Fibroblast of lung (primary cell): ENCODE measurements at places on chromosomes 13 and 19.

DNA sequence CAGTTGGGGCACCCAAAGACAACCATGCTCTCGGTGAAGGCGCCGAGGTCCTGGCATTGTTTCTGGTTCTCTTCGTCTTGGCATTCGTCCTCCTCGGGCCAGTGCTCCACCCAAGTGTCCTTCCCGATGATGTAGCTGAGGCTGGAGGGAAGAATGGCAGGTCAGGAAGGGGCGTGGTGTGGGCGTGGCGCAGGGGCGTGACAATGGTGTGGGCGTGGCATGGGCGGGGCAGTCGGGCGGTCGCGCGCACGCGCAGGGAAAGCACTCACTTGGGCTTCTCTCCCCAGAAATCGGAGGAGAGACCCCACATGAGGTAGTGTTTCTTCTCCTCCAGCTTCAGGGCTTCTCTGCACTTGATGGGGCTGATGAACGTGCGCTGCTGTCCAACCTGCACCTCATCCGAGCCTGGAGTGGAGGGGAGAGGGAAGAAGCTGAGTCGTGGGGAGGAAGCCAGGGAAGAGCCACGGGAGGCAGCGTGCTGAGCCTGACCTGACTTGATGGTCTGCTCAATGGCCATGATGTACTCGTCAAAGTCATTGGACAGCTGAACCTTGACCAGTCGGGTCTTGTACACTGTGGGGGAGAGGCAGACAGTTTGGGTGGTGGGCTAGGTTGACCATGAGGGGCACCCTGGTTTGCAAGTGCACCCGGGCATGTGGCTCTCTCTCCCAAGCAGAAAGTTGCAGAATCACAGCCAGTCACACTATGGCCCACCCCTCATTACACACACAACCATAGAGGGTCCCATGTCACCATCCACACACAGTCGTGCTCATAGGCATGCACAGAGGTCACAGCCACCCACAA is 8.1 kb upstream of the TNFSF14 start:
- no peak for DNase-seq

DNA sequence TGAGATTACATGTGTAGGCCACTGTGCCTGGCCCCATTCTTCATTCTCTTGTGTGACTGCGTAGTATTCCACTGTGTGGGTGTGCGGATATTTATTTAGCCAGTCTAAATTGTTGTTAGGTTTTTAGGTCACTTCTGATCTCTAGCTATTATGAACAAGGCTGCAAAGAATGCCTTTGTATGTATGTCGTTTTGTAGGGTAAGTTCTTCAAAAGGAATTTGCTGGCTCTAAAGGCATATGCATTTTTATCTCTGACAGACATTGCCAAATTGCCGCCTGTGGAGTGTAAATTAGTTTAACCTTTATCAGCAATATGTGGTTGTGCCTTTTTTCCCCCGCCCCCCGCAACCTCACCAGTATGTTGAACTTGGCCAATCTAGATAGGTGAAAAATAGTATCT is 30.3 kb upstream of the EHD2 start:
- DNase-seq, result no peak

DNA sequence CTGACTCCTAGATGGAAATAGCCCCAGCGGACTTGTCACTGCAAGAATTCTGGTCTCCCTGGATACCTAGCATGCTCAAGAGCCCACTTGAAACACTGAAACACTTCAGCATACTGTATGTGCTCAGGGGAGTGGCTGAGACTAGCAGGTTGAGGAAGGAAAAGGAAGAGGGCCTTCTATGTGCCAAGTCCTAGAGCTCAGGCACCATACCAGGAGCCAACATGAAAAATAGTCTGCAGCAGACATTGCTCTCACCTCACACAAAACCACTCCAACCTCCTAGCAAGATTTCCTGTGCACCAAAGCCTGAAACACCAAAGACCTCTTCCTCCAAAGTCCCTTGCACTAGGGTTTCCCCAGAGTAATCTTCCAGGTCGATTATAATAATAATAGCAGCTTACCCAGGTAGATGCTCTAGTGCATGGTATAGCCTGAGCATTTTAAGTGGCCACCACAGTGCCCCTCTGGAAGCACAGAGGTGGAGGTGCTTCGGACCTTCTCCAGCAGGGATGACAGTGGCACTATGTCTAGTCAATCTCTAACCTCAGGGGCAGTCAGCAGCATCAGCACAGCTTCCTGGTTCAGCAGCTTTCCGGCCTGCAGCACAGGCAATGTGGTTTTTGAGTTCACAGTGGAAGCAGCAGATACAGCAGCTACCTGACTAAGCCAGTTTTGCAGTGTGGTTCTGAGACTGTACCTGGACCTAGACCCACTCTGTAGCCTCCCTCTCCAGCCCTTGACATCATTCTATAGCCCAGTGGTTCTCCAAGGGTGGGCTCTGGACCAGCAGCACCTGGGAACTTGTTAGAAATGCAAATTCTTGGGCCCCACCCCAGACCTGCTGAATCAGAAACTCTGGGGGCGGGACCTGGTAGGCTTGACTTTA is 45.6 kb upstream of the UBE2L5 start:
- DNase-seq, result no peak

DNA sequence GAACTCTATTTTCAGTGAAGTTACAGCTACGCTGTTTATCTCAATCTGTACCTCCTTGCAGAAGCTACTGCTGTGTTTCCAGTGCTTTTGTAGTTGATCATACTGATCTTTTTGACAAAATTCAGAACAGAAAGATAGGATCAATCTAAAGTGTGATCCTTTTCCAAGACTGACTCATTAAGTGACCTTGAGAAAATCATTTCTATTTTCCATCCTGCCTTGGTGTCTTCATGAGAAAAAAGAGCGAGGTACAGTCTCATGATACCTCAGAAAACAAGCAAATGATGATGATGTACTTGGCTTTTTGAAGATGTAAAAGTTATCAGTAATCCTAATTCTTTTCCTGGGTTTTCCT is 46.0 kb upstream of the GPR183 start:
- DNase-seq, result no peak

DNA sequence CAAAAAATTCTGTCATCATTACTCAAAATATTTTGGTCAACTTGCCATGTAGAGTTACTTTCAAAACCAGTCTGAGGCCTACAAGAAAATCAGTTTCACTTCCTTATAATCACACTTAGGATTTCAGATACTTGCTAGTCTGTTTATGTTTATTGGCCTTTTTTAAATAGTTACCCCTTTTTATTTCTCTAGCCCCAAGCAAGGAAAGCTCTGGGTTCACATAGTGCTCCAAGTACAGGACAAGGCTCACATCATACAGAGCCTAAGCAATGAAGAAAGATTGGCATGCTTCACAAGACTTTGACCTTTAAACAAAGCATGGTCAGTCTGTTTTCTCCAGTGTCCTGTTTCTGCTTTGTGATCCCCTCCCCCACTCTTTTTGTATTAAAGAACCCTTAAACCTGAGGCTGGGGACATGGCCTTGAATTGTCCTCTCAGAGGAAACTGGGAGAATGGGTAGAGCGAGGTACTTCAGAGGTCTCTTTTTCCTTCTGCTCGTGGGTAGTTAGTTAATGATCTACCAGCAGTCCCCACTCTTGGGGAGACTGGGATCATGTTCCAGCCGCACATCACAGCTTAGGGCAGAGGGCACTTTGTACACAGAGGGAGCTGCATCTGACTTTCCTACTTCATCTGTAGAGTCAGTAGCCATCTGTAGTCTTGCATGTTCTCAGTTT is 30.7 kb downstream of the CEACAM1 start:
- no peak for DNase-seq

DNA sequence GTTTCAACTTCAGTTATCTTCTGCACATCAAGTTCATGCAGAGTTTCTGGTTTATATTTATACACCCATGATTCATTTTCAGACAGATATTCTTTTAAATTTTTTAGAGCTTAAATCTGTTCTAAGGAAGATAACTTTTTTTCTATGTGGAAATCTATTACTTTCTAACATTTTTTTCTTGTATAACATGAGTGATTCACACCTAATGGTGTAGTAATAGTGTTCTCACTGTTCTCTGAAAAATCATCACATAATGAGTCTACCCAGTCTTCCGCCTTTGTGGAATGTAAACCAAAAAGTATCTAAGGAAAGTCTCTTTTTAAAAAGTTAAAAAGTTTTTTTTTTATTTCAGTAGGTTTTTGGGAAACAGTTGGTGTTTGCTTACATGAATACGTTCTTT is 70.8 kb downstream of the FNDC3A start:
- peak; percentile 55 for DNase-seq

GRCh38 chr19:35048911-35049411 is 7.4 kb downstream of the HPN start:
- DNase-seq, result no peak

GRCh38 chr19:8584965-8585893 is 8.0 kb upstream of the MYO1F start:
- DNase-seq, result no peak

DNA sequence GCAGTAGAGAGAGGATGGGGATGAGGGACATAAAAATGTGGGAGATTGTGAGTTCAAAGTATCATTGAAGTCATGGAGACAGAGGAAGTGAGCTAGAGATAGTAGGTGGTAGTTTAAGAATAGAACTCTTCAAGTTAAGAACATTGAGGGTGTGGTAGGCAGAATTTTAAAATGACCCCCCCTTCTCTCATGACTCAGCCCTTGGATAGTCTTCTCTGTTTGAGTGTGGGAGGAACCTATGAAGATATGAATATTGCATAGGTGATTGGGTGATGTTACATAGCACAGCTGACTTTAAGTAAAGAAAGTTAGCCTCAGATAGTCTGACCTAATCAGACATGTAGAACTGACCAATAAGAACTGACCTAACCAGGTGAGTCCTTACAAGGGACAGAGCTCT is 418.6 kb downstream of the FOXO1 start:
- peak; percentile 24 for DNase-seq

- no peak for DNase-seq
Measured at GRCh38 chr13:113147206-113147605, 11.2 kb upstream of the PROZ start.

DNA sequence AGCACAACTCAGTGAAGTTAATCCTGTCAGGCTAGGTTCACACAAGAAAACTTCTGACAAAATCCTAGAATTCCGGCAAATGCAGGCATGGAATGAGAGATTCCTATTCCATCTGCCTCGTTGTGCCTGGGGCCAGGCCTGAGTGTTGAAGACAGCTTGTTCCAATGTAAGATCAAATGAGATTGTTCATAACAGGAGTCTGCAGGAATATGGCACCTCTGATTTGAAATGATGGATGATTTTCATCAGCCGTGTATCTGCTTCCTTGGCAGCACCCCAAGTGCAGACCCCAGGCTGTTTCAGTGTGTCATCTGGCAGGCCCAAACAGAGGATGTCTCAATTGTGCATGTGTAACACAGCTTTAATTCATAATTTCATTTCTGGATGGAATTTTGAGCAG is 35.3 kb upstream of the SACS start:
- DNase-seq, result no peak

GRCh38 chr13:89568746-89569145 is 1778.7 kb upstream of the MIR17HG start:
- no peak for DNase-seq

GRCh38 chr13:97885641-97886040 is 67.8 kb upstream of the IPO5 start:
- no peak for DNase-seq

DNA sequence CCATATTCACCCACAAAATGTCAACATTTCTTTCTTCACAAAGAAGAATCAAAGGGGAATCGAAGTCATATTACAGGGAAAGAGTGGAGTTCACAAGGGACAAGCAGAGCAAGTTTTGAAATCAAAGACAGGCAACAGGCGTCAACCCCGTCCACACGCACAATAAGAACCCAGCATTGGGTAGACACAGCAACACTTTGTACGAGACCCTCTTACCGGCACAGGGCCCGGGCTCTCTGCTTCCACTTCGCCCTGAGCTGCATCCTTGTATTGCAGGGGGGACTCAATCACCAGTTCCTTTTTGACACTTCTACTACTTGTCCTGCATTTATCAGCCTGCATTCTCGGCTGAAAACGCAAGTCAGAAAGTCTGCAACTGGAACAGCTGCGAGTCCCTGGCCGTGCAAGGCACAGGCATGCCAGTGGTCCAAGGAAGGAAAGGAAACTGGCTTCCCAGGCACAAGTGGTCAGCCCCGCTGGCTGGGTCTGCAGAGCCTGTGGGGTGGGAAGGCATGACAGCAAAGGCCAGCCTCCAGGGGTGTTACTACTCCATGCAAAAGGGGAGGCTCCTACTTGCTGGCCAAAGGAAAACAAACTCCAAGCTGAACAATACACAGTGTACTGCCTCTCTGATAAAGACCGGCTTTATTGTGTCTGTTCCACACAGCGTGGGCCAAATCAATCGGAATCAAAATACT is at the start of gene DOCK9:
Gene DOCK9 (minus strand): TSS at position 497 of the 698 bp plus-strand sequence. CDS start 155 bp downstream, at position 342.
- DNase-seq, result peak; percentile 72

DNA sequence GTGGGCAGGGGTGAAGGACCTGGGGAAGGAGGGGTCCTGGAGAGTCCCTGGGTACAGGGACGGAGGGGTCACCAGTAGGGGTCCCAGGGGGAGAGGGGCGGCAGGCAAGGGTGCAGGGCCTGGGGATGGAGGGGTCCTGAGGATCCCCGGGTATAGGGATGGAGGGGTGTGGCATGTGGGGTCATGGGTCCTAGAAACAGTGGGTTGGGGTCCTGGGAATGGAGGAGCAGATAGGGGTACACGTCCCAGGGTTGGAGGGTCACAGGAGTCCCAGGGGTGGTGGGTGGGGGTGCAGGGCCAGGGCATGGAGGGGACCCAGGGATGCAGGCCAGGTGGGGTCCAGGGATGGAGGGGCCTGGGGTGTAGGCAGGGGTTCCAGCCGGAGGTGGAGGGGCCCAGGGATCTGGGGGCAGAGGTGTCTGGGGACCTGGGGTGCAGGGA is 1.4 kb downstream of the BTBD2 start:
- no peak for DNase-seq

- no peak for DNase-seq
Measured at GRCh38 chr19:58466089-58466759, 656 bp upstream of the ZNF324 start.

GRCh38 chr13:22076658-22077057 is 405.8 kb downstream of the FGF9 start:
- DNase-seq, result no peak

GRCh38 chr13:99225078-99225477 is 24.4 kb downstream of the UBAC2 start:
- DNase-seq, result no peak

- DNase-seq, result no peak
Measured at GRCh38 chr13:106212386-106213010, 323.0 kb downstream of the EFNB2 start.

GRCh38 chr13:102091231-102091630 is 310.6 kb downstream of the FGF14 start:
- DNase-seq, result peak; percentile 6

DNA sequence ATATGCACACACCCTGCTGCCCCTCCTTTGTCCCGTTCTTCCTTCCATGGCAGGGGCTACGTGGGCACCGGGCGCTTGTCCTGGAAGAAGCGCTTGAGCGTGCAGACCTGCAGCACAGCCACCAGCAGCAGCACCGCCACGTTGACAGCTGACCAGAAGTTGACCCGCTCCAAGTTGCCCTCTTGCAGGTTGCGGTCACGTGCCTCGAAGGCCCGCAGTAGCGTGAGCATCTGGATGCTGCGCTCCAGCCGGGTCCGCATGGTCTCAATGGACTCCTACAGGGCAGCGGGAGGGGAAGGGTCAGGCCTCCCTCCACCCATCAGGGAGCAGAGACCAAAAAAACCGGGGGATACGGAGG is 3.1 kb downstream of the TMED1 start:
- DNase-seq, result no peak

GRCh38 chr19:7871437-7872305 is 2.5 kb downstream of the PRR36 start:
- peak; percentile 92 for DNase-seq

GRCh38 chr19:6475321-6476108 is 6.1 kb downstream of the DENND1C start:
- DNase-seq, result no peak
